ENCODE measurements at places on chromosomes 7 and 10.
A peak's percentile ranks its signal among the peaks of the same experiment; 100 is the strongest.

GRCh38 chr7:81267508-81267907 lies 348.7 kb upstream of the SEMA3C start:
- peak; percentile 78 for DNase-seq

DNA sequence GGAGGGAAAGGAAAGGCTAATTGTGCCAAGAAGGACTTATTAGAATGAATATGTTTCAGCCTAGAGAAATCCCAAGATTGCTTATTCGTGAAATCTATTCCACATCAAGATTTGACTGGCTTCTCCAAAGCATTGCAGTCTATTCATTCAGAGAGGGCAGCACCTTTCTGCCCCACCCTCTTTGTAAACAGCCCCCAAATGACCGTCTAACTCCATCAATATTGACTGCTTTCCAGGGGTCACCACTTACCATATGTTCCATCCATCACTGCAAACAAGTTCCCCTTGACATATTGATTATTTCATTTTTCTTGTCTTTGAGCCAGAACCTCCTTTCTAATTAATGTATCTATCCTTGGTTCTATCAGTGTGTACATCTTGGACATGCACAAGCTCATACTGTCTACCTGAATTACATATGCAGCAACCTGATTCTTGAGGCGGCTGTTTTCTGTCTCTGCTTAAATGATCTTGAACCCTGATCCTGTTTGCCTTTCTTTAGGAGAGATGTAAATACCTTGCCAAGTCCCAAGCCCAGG lies 44.2 kb upstream of the PTER start:
- DNase-seq: no peak

DNA sequence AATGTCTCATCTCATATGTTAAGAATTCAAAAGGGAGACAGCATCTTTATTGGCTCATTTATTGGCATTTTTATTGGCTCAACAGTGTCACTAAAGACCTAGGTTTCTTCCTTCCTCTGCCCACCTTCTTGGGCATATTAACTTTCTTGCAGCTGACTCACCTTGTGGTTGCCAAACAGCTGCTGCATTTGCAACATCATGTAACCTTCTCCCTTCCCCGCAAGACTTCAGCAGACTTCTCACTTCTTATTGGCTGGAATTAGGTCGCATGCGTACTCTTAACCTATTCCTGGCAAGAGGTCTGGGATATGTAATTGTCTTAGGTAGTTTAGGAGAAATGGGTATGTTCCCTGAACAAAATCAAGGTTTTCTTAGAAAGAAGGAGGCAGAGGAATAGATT lies 263.2 kb downstream of the POU6F2 start:
- DNase-seq: no peak

- DNase-seq: no peak
Observed at GRCh38 chr7:151264615-151265014, 16.1 kb upstream of the SMARCD3 start.

DNA sequence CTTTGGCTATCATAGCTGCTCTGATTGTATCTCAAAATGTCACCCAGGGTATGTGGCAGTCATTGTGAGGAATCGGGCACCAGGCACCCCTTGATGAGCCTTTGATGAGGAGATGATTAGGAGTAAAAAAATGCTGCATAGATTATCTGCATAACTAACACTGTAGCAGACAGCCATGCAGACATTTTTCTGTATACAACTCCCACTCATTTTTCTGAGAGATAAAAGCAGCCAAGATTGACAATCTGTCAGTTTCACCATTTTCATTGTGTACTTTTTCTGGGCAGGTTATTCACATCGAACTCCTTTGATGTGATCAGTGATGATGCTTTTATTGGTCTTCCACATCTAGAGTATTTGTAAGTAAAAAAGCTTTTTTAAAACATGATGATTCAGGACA lies 19.4 kb downstream of the LGI1 start:
- DNase-seq: no peak

DNA sequence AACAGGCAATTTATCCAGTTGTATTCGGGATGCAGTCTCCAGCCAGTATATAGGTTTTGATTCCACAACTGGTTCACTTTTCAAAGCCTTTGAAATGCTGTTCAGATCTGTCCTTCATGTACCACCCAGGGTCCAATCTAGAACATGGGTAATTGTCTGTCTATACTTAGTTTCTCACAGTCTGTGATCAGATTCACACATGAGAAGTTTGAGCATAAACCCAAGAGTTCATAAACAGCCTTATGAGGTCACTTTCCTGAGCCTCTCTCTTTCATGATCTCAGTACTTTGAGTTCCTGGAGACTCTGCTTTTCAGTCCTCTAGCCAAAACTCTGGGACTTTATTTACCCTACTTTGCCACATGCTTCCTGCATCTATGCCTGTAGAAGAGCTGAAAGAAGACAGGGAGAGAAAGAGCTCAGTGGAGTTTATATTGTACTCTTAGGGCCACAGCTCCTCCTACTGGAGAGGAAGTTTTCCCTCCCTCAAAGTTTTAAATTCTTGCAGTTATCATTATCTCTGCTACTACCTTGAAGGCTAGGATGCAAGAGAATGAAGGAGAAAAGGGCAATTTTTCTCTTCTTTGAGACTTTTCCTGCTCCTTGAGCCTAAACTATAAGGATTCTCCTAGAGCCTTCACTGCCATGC lies 172.0 kb downstream of the ZEB1 start:
- DNase-seq: peak; percentile 70

- peak; percentile 75 for DNase-seq
Observed at GRCh38 chr7:27714831-27715444, 25.0 kb upstream of the TAX1BP1 start.
